ENCODE measurements at places on chromosomes 3 and 15.

- no peak for DNase-seq
These were observed 762.8 kb downstream of the VGLL3 start for GRCh38 chr3:86228101-86228500.

DNA sequence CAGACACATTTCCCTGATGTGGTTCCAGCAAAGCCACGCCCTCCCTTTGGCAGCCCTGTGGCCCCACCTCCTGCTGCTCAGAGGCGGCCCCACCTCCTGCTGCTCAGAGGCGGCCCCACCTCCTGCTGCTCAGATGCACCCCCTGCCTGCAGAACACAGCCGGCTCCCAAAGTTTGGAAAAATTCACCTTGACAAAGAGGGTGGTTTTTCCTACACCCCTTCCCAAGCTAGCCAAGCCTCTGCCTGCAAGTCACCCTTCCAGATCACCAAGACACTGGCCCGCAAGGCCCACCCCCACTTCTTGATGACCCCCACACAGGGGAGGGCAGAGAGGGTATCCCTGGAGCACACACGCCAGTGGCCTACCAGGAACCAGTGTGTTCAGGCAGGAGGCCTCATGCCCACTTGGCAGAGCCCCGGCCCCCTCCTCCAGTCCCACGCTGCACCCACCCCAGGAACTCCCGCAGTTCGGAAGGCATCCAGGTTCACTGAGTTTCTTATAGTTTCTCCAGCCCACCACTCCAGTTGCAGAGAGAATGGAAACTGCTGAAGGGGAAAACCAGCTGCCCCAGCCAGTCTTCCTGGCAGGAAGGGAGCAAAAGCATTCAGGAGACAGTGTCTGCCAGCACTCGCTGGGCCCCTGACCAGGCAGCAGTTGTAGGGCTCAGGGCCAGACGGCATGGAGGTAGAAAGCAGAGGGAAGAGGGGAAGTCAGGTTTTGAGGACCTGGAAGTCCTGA is 2.3 kb upstream of the HAPLN3 start:
- DNase-seq = no peak

DNA sequence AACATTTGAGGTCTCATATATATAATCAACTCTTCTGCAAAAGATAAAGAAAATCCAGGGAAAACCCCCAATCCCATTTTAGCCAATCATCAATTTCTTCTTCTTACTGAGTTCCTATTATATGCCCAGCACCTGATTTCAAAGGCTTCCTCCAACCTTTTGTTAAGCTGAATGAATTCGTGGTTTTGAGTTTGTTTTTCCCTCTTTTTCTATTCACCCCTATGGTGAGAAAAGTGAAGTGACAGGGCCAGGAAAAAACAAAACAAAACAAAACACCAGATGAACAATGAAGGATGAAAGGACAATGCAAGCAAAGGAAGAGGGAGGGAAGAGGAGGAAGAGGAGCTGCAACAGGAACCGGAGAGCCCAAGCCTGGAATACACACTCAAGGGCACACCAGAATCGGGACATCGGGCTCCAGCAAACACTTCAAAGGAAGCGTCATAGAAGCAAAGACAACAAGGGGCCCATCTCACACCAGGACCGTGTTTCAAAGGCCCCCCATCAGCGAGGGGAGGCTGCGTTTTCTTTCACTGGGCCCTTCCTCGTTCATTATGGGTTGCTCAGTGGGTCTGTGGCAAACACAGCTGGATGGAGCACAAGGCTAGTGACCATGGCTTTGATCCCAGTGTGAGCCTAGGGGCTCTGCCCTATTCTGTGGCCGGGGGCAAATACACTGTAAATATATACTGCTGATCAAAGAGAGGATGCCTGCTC is 50.2 kb downstream of the VGLL4 start:
- no peak for DNase-seq

DNA sequence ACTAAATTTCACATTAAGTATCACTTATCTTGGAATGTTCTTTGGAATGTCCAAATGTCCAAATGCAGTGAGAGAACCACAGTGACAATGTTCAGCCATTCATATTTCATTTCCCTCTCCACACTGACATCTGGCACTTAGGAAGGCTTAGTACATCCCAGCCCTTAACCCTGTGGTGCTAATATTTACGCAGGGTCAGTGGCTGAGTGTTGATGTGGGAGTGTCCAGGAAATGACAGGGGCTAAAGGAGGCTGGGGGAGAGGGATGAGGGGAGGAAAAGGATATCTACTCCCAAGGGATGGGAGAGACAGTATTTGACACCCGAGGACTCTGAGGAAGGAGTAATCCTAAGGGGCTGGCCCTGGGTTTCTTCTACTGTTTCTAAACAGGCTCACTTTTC is 14.1 kb upstream of the CCR4 start:
- DNase-seq = no peak

GRCh38 chr15:86444527-86444926 is 364.9 kb downstream of the AGBL1 start:
- DNase-seq = no peak

DNA sequence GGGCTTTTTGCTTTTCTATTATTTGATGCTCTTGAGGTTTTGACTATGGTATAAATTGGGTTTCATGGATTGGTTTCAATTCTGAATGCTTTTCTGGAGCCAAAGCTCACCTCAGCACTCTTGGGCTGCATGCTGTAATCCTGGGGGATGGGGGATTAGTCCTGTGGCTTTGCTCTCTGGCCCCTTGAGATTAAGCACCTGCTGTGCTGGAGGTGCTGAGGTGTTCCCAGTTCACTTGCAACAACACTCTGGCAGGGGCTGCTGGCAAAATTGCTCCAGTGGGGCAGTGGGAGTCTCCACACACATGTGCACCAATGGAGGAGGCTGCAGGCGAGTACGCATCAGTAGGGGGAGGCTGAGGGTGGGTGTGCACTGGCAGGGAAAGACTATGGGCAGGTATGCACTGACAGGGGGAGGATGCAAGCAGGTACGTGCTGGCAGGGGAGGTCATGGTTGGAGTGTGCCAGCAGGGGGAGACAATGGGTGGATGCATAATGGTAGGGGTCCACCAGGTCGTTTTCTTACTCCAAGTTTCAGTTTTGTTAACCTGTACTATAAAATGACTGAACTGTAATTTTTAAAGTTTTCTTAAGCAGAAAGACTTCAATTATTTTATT is 489.2 kb downstream of the FGF12 start:
- no peak for DNase-seq

Data from amygdala (tissue), 56 donors.